ENCODE measurements at places on chromosomes 2 and 18. TPM values are rescaled to one million over a fixed set of nuclear protein-coding genes. Genes with fewer than 3 reads are reported as not detected.

GRCh38 chr18:7020995-7021777 is 96.4 kb downstream of the LAMA1 start:
- H3K27me3 ChIP-seq = no peaks in the 10 kb centered on the region
- H3K4me3 ChIP-seq = no peak overlapping the region
- no peaks in the 10 kb centered on the region for H3K4me1 ChIP-seq
- H3K27ac ChIP-seq = no peak overlapping the region

DNA sequence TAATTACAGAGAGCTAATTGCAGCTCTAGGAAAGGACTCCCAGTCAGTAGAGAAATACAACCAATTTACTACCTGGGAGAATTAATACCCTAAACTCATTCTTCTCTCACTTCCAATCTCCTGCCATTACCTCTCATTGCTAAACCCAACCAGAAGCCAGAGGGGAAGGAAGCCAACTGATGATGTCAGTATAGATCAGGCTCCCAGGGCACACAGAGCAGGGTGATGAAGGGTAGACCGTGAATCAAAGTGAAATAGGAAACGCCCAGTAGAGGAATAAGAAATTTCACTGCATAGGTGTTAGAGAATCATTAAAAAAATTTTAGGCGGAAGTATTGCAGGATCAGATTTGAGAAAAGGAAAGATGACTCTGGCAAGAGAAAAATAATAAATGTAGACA is 456.8 kb upstream of the NXPH2 start:
- no peak for DNase-seq
- no peaks in the 10 kb centered on the region for H3K27me3 ChIP-seq
- H3K4me3 ChIP-seq = no peak overlapping the region
- no peaks in the 10 kb centered on the region for H3K36me3 ChIP-seq
- no peak overlapping the region for H3K27ac ChIP-seq
- no peaks in the 10 kb centered on the region for H3K4me1 ChIP-seq

DNA sequence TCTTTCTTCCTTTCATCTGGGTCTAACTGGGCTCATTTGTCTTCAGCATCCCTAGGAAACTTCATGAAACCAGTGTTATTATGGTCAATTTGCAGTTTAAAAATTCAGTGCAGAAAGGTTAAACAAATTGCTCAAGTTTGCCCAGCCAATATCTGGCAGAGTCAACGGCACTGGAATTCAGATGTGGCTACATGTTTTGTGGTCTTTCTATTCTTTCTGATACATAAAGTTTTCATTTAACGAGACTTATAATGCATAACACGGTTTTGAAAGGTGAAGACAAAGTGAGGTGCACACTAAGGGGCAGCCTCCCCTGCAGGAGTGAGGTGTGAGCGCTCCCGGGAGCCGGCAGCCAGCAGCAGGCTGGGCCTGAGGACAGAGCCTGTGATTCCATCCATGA is 164.6 kb downstream of the RTP5 start:
- no peak overlapping the region for H3K27ac ChIP-seq
- H3K4me3 ChIP-seq = no peak overlapping the region
- H3K4me1 ChIP-seq = no peaks in the 10 kb centered on the region

GRCh38 chr2:42572297-42573081 is 4.1 kb downstream of the MTA3 start:
- no peak overlapping the region for H3K27ac ChIP-seq
- H3K4me1 ChIP-seq = peaks cover 5% of the 10 kb centered on the region
- no peak for DNase-seq
- H3K4me3 ChIP-seq = no peak overlapping the region
- peaks cover 14% of the 10 kb centered on the region for H3K36me3 ChIP-seq

Gene CLEC4F
- not detected for total RNA-seq

- H3K36me3 ChIP-seq = no peaks in the 10 kb centered on the region
- H3K27ac ChIP-seq = no peak overlapping the region
- H3K27me3 ChIP-seq = no peaks in the 10 kb centered on the region
- H3K4me1 ChIP-seq = no peaks in the 10 kb centered on the region
- no peak overlapping the region for H3K4me3 ChIP-seq
- DNase-seq = no peak
These were observed 14.1 kb downstream of the SATB2 start for GRCh38 chr2:199443589-199444130.
